ENCODE measurements at places on chromosomes 13 and 19.
A peak's percentile ranks its signal among the peaks of the same experiment; 100 is the strongest.

DNA sequence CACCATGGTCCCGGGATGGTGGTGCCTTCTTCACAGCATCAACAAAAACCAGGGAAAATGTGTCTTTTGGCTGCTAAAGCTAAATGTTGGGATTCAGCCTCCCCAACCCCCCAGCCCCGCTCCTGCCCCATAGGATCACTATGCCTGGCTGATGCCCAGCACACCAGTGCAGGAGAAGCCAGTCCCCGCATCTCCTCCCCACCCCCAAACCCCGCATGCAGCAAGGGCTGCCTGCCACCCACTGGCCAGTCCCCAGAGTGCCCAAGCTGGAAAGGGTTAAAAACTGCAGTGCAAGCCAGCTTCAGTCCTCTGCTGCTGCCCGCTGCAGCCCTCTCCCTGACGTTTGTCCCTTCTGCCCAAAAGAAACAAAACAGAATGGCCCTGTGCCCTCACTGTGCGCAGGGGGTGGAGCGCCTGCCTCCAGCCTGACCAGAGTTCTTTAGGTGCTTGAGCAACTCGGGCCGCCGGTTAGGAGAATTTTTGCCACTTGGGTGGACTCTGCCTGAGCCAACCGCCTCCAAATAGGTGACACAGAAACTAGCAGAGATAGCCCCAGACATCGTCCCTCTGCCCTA is 3.7 kb downstream of the CALM3 start:
- no peak for DNase-seq

GRCh38 chr13:31951215-31951678 is 80.3 kb upstream of the FRY start:
- peak; percentile 47 for DNase-seq

DNA sequence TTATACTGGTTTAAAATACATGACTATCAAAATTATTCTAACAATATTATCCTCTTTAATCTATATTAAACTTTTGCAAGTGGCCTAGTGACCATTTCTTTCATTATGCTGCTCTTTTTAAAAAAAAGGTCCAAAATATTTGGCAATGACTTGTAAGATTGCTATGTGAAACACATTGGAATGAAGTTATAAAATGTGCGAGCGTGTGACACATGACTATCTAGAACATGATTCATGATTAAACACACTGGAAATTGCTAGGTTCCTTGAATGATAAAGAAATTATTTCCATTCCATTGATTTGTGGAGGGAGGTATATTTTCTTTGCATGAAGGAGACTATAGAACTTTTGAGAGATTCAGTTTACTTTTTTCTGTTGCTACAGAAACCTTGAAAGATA is 739.1 kb downstream of the DIAPH3 start:
- no peak for DNase-seq

- DNase-seq: no peak
These were observed 48.2 kb downstream of the DPY19L3 start for GRCh38 chr19:32453736-32454135.

DNA sequence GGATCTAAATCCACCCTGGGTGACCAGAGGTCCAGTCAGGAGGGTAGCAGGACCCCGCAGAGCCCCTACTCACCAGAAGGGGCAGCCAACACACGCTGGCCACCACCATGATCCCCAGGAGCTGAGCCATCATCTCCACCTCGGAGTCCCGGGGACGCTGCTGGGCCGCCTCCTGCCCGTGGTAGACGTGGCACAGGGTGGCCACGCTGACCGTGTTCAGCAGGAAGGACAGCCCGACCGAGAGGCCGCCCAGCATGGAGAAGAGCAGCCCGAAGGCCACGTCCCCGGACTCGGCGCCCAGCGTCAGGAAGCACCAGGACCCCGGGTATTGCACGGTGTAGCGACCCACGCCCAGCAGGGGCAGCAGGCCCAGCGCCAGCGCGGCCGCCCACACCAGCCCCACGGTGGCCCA is 6.9 kb downstream of the TBXA2R start:
- no peak for DNase-seq

DNA sequence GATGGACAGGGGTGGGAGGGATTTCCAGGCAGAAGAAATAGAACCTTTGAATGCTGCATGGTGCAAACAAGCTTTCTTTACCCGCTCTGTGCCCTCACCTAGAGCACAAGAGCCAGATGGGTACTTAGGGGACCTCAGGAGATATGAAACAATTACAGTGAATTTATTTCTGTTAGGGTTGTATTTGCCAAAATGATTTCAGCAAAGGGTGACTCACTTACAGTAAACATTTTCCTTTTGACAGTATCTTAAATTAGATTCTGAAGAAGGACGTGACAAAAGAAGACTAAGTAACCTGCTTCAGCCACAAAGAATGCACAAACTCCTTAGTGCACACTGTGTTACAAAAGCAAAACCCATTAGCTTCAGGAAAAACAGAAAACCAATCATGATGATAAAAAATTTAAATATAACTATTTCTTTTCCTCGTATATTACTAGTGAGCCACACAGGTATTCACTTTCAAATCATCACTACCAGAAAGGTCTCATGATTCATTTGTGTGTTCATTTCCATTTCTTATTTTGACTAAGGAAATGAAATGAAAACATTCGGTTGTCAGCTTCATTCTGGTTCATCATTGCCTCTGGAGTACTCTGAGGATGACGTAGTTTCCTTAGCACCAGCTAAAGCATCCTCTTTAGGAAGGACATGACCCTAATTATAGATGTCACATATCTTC is 158.8 kb downstream of the NHLRC3 start:
- no peak for DNase-seq

DNA sequence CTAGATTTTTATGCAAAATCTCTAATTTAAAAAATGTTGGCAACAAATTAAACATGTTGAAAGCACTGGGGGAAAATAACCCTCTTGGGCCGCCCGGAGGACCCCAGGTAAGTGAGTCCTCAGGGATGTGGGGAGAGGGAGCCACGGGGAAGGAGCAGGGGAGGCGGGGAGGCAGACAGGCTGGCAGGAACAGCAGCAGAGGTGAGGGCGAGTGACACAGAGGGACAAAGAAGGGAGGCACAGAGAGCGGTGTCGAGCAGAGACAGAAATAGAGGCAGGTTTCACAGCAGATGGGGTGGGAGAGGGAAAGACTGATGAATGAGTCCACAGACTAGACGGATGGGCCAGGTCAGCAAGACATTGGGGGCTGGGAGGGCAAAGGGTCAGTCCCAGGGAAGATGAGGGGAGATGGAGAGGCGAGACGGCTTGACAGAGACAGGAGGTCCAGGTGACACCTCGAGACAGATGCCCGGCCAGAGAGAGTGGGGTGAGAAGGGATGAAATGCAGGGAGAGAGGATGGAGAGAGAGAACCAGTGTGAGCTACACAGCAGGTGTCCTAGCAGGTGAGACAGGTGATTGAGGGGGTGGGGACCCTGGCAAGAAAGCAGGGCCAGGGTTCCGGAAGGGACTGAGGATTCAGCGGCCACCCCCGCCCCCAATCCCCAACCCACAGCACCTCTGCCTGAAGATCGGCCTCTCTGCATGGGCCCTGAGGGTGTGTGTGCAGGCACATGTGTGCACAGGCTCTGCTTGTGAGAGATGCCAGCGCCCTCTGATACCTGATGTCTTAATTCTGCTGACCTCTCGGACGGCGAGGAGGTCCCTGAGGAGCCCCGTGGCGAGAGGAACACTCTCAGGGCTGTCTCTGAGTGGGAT is 3.8 kb downstream of the LRRC4B start:
- DNase-seq: no peak

- no peak for DNase-seq
These were observed 1.8 kb downstream of the LIN37 start for GRCh38 chr19:35750167-35750566.

- DNase-seq: no peak
These were observed 216.3 kb downstream of the NHLRC3 start for GRCh38 chr13:39254601-39255000.

- peak; percentile 9 for DNase-seq
These were observed 18.1 kb upstream of the LRP3 start for GRCh38 chr19:33175886-33176669.

GRCh38 chr13:51822106-51822815 is 18.3 kb upstream of the DHRS12 start:
- no peak for DNase-seq

DNA sequence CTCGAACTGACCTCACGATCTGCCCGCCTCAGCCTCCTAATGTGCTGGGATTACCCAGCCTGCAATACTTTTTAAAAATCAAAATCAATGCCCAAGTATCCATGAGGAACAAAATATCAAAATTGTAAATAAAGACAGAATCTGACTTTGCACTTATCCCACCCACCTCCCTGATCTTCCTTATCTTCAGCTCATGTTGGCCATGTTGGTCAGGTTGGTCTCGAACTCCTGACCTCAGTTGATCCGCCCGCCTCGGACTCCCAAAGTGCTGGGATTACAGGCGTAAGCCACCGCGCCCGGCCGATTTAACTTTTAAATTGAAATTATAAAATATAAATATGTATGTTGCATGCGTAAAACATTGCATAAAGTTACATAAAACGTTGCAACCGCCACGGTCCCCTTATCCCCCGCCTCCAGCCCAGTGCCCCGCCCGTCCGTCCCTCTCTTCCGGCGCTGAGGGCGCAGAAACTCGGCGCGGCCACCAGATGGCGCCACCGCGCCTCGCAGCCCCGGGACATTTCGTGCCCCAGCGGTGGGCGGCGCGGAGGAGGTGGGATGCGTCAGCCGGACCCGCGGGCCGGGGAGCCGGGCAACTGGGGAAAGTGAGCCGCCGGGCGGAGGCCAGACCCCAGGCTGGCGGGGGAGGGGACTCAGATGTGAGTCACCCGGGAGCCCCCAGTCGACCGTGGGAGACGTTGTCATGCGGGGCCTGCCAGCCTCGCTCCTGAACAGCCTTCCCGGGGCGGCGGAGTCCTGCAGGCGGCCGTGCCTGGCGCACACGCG is 1.5 kb upstream of the GADD45B start:
- DNase-seq: peak; percentile 75

DNA sequence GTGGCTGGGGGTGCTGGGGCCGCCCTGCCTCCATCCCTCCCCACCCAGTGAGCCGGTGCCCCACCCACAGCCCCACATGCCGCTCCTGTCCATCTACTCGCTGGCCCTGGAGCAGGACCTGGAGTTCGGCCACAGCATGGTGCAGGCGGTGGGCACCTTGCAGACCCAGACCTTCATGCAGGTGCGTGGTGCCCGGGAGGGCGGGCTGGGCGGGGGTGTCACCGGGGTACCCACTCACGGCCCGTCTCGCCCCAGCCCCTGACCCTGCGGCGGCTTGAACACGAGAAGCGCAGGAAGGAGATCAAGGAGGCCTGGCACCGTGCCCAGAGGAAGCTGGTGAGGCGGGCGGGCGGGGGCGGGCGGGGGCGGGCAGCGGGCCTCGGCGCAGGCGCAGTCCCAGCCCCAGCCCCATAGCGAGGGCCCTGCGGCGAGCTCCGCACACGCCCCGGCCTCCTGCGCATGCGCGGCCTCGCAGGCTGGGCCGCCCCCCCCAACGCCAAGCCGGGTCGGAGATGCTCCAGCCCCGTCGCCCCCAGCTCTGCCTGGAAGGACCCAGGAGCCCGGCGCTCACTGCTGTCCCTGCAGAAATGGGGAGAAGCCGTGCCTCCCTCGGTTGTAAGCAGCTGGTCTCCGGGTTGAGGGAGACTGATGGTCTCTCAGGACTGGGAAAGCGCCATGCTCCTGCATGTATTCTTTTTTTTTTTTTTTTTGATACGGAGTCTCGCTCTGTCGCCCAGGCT is 7.7 kb downstream of the ARHGAP45 start:
- peak; percentile 51 for DNase-seq

DNA sequence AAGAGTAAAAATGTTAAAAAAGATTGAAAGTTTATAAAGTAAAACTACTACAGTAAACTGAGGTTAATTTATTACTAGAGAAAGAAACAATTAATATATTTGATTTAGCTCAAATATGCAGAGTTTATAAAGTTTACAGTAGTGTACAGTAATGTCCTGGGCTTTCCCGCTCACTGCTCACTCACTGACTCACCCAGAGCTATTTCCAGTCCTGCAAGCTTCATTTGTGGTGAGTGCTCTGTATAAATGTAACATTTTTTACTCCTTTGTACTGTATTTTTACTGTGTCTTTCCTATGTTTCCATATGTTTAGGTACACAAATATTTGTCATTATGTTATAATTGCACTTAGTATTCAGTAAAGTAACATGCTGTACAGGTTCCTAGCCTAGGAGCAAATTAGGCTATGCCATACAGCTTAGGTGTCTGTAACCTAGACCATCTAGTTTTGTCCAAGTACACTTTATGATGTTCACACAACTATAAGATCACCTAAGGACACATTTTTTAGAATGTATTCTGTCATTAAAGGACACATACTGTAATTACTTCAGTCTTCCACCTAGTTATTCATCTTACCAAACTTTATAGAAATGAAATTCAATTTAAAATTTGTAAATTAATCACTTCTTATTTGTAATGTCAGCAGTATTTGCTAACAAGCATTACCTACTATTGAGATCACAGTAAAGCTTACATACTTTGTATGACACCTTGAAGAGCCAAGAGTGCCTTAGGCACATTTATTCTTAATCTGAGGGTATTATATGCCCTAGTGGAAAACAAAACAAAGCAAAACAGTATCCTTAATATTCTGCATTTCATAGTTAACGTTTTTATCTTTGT is 683.4 kb downstream of the PCDH9 start:
- DNase-seq: peak; percentile 0

GRCh38 chr19:39410831-39411080 is 1.7 kb upstream of the PLEKHG2 start:
- peak; percentile 35 for DNase-seq

DNA sequence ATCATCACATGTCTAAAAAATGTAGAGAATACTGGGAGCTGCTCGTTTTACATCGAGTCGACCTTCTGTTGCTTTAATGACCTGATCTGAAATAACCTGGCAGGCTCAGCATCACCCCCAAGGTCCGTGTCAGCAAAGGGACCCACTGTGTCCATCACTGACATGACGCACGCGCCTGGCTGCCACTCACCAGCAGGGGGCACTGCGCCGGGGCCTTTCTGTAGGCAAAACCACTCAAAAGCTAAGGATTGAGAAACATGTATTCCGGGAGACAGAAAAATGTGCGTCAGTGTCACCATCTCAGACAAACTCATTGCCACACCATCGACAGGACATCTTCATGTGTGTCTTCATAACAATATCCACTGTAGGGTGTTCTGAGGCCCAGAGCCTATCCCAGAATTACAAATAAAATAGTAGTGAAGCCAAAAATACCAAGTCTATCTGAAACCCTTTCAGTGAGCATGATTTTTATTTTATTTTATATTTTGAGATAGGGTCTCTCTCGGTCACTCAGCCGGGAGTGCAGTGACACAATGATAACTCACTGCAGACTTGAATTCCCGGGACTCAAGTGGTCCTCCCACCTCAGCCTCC is 130.3 kb upstream of the LSM14A start:
- DNase-seq: peak; percentile 20

Data from mammary epithelial cell (primary cell).